ENCODE measurements at places on chromosomes 5 and 9. TPM values are rescaled to one million over a fixed set of nuclear protein-coding genes. Genes with fewer than 3 reads are reported as not detected.

The ADAMTS16 gene
- total RNA-seq: not detected

The ANKRD34B gene
- not detected for total RNA-seq

The F2RL2 gene
- total RNA-seq: 3.1 TPM

The CRHBP gene
- not detected for total RNA-seq

The HTR1A gene
- total RNA-seq: not detected

The SLC35D2 gene
- total RNA-seq: 22.4 TPM

The IL4 gene
- total RNA-seq: not detected

The SLC6A7 gene
- not detected for total RNA-seq

The GABRA1 gene
- not detected for total RNA-seq

Measured in sigmoid colon (tissue), 7 donors.